GOT3 (cell line): ENCODE measurements at places on chromosomes 2 and 18.

- no peak for DNase-seq
Measured at GRCh38 chr2:6945087-6945813, 28.0 kb downstream of the RNF144A start.

GRCh38 chr2:110875384-110875725, 143.0 kb downstream of the ACOXL start:
- no peak for DNase-seq

- DNase-seq, result no peak
Measured at GRCh38 chr2:85642725-85643124, 25.3 kb downstream of the SFTPB start.

- DNase-seq, result no peak
Measured at GRCh38 chr2:210713122-210713521, 156.7 kb downstream of the CPS1 start.

GRCh38 chr2:231601356-231602229, 8.9 kb downstream of the TEX44 start:
- DNase-seq, result no peak
